ELF-1 (cell line): ENCODE measurements at places on chromosomes 7 and 10.

- DNase-seq: peak; percentile 58
These were observed 22.7 kb downstream of the YKT6 start for GRCh38 chr7:44223362-44224079.

GRCh38 chr10:77946084-77946483 is 19.5 kb upstream of the DLG5 start:
- no peak for DNase-seq

GRCh38 chr10:47374611-47375536 is 9.2 kb downstream of the ZNF488 start:
- no peak for DNase-seq

DNA sequence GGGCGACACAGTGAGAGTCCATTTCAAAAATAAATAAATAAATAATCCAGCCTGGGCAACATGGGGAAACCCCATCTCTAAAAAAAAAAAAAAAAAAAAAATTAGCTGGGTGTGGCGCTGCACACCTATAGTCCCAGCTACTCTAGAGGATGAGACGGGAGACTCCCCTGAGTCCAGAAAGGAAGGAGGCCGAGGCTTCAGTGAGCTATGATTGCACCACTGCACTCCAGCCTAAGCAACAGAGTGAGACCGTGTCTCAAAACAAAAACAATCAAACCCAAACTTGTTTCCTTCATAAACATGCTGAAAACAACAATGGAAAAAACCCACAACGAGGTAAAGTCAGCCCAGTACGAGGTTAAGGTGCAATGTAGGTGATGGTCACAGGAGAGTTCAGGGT is 1.2 kb downstream of the COX19 start:
- DNase-seq: no peak

- DNase-seq: no peak
These were observed 50.7 kb downstream of the LMBR1 start for GRCh38 chr7:156842317-156842716.

DNA sequence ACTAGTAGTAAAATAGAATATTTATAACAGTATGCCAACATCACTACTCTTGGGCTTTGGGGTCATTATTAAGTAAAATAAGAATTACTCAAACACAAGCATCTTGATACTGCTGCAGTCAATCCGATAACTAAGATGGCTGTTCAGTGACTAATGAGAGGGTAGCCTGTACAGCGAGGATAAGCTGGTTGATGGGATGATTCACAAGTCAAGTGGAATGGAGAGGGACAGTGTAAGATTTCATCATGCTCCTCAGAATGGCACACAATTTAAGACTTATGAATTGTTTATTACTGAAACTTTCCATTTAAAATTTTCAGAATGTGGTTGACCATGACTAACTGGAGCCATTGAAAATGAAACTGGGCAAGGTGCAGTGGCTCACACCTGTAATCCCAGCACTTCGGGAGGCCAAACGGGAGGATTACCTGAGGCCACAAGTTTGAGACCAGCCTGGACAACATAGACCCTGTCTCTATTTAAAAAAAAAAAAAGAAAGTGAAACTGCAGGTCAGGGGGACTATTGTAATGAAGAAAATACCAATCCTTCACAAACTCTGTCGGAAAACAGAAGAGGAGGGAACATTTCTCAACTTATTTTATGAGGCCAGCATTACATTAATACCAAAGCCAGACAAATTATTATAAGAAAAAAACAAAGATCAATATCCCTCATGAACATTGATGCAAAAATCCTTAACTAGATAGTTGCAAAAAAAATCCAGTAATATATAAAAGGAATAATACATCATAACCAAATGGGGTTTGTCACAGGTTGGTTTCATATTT is 11.2 kb downstream of the AVL9 start:
- no peak for DNase-seq

GRCh38 chr10:86670290-86670811 is 2.0 kb downstream of the LDB3 start:
- DNase-seq: no peak

- no peak for DNase-seq
These were observed 43.9 kb downstream of the DKK1 start for GRCh38 chr10:52357971-52358370.

DNA sequence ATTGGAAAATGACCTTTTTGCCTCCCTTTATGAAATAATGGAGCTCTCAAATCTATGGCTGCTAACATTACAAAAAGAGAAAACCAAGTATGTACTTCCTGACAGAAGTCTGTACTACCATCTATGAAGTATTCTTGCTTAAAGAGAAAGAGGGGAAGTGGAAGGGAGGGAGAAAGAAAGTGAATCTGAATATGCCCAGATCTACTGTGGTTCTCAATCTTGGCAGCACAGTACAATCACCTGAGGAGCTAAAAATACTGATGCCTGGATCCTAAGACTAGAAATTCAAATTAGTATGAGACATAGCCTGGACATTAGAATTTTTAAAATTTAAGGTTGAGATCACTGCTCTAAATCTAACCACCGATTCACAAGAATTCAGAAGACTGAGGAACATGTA is 85.2 kb downstream of the IGF2BP3 start:
- DNase-seq: no peak

- DNase-seq: no peak
These were observed 244.4 kb downstream of the CHCHD3 start for GRCh38 chr7:132837529-132837928.

DNA sequence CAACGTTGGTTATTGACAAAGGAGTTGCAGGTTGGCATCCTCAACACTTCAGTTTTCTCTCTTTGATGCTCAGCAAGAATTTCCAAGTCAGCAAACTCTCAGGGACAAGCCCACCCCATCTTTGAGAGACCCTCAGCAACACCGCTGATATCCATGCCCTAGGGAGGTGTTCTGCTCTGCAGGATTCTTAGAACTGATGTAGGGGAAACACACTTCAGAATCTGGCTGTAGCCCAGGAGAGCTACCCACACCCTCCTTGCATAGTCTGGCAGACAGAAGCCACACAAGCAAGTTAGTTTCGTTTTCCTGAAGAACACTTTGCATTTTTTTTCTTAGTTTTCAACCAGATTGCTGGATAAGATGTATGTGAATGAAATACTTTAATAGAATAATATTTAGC is 822 bp downstream of the SAMD9L start:
- peak; percentile 9 for DNase-seq

DNA sequence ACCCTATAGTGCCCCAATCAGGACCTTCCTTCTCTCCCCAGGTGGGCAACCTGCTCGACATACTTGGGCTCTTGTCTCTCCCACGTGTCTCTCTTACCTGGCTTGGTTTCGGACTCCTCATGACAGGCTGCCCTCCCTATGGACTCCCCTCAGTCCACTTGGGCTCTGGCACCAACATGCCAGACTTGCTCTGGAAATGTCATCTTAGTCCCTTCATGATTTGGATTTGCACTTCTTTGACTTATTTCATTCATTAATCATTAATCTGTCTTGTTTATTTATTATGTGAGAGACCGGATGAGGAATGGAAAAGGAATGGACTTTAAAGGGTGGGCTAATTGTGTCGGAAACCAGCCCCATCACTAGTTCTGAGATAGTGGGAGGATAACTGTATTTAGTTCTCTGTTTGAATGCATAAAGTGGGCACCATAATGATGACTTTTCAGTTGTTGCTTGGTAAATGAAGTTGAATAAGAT is 108.0 kb downstream of the SND1 start:
- DNase-seq: no peak

DNA sequence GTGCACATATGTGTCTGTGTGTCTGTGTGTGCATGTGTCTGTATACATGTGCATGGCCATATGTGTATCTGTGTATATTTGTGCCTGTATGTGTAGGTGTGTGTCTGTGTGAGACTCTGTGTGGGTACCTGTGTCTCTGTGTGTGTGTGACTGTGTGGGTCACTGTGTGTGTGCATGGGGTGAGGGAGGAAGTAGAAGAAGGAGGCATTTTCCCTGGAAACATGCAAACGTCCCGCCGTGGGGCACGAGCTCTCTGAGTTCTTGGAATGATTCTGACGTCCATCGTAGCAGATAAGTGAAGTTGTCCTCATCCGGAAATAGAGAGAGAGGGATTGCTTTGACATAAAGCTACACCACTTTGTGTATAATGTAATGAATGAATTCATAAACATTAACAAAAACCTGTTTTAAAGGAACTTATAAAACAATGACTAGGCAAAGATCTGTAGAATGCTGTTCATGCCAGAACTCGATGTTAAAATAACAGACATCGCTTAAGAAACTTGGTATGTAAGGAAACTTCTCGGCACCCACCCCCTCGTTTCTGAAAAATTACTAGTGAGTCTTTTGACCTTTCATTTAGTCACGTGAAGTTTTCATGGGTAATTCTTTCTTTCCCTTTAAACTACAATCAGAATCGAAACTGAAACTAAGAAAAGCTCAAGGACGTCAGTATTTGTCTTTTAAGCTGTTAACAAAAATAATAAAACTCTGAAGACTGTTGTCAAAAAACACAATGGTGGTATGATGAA is 43.6 kb upstream of the KLF6 start:
- no peak for DNase-seq

DNA sequence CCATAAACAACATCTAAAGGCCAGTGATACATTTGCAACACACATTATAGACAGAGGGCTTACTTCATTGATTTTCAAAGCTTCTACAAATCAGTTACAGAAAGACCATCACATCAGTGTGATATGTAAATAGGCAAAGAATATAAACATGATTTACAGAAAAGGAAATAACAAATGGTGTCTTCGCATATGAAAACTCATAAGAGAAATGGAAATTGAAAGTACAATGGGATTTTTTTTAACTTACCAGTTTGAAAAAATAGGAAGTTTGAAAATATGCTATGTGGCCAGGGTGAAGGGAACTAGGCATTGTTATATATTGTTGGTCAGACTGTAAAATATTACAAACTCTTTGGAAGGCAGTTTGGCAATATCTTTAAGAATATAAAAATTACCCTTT is 27.3 kb downstream of the SEC23IP start:
- DNase-seq: no peak

DNA sequence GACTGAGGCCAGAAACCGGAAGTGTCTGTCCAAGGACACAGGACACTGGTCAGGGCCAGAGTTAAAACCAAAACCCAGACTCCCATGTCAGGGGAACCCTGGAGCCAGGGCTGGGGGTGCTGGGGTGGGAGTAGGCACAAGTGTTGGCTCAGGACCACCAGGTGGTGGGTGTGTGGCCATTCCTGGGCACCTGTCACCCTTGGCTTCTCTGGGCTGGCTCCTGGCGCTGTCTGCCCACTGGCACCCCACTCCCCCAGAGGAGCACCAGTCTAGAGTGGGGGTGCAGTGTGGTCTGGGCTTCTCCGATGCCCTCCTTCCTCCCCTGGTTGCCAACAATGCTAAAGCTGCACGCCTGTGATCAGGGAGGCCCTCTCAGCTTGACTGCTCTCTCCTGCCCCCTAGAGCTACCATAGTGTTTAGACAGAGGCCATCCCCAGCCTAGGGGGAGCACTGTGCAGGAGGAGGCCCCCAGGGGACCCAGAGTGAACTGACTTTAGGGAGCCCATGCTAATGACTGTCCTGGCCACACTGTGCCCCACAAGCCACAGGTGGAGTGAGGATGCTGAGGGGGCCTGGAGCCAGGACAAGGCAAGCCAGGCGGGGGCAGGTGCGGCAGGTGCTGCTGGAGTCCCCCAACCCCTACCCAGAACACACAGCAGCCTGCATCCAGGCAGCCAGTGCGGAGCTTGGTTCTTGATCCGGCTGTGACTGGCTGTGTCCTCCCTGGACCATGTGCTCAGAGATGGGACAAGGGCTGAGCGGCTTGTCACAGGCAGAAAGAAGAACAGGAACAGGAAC is 11.0 kb downstream of the RASGEF1A start:
- DNase-seq: peak; percentile 62

DNA sequence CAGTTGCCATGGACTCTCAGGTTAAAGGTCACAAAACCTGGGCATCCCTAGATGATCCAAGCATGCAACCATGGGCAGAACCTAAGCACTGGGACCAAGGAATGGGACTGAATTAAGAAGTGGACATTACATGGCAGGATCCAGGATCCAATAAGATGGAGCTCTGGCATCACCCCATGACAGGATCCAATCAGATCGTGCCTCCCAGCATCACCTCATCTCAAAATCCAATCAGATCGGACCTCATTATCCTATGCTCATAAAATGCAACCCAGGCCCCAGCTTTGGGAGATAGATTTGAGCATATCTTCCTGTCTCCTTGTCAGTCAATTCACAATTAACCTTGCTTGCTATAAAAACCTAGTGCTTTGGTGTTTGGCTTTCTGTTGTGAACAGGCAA is 616.1 kb downstream of the PARD3 start:
- DNase-seq: no peak

- no peak for DNase-seq
These were observed 95.0 kb downstream of the DYNC1I1 start for GRCh38 chr7:95867309-95867708.

- DNase-seq: no peak
These were observed 399.3 kb downstream of the PPP1R3A start for GRCh38 chr7:113519472-113519871.

DNA sequence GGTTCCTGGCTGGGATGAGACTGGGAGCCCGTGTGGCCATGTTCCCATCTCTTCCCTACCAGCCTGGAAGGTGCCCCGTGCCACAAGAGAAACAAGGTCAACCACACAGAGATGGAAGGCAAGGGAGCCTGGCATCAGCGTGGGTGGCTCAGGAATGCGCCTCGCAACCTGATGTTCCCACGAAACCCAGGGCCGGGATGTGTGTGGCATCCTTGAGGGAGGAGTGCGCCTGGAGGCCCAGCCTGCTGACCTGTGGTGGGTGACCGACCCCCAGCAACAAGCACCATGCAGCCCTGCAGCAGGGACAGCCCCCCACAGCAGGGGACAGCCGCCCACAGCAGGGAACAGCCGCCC is 267.2 kb downstream of the ELFN1 start:
- DNase-seq: no peak

DNA sequence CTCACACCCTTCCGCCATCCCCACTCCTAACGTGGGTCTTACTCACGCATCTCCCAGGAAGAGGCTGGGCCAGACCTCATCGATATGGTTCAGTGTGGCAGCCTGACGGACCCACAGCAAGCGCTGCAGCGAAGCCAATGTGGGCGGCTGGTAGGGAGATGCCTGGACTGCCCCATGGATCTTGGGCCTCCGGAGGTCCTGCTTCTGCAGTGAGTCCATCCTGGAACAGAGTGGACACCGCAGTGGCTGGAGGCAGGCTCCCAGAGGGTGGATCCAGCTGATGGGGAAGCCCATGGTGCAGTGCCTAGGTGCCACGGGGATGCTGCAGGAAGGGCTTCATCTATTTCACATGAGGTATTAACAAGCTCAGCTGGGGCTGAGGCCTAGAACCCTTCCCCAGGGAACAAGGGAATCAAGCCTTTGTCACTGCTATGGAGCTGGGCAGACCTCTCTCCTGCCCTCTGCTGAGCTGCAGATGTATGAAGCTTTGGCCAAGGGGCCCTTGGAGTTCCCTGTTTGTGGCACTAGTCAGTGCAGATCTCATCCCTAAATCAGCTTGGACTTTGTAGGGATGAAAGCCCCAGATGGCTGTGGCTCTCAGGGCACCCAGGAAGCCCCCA is 13.7 kb upstream of the SAMD8 start:
- DNase-seq: no peak

- no peak for DNase-seq
These were observed 246.1 kb downstream of the TNS3 start for GRCh38 chr7:47335557-47336471.

GRCh38 chr7:13990319-13990983 is 985 bp upstream of the ETV1 start:
- peak; percentile 93 for DNase-seq

GRCh38 chr10:22712211-22712955 is 2.0 kb downstream of the PIP4K2A start:
- DNase-seq: no peak

- no peak for DNase-seq
These were observed 87.9 kb upstream of the GTF2I start for GRCh38 chr7:74569501-74570075.
